ENCODE measurements at places on chromosomes 3 and 15.
A peak's percentile ranks its signal among the peaks of the same experiment; 100 is the strongest.

- no peak for DNase-seq
These were observed 498.4 kb upstream of the ALCAM start for GRCh38 chr3:104868291-104868690.

DNA sequence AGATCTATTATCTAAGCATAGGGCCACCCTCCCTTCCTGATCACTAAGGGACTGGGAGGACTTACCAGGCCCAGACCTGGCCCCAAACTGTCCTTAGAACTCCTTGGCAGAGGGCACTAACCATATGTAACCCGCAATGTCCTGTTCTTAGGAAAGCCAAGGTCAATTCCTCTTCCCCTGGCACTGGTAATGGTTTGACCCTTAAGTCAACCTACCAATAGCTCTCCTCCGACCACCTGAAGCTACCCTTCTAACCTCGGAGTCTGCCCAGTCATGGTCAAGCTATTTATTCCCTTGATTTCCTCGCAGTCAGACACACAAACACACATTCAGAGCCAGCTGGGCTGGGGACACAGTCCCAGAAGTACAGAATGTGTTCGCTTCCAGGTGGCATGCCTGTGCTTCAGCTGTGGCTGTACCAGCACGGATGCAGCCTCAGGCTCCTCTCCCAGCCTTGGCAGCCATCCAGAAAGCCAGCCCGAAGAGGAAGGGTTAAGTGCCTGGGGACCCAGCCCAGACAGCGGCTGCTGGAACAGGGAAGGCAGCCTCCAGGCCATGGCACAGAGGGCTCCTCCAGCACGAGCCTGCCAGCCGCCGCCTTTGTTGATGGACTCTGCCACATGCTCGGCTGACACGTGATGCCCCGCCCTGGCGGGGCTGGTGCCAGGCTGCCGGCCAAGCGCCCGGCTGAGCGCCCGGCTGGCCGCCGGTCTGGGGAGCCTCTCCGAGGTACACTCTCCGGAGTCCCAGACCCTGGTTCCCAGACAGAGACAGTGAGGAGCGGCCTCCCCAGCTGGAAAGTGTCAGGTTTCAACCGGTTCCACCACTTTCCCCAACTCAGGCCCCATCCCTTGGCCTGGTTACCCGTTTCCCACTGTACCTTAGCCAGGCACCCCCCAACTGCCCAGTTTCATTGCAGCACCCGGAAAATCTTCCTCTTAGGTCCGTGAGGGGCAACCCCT, 5.5 kb downstream of the BMF start:
- no peak for DNase-seq

DNA sequence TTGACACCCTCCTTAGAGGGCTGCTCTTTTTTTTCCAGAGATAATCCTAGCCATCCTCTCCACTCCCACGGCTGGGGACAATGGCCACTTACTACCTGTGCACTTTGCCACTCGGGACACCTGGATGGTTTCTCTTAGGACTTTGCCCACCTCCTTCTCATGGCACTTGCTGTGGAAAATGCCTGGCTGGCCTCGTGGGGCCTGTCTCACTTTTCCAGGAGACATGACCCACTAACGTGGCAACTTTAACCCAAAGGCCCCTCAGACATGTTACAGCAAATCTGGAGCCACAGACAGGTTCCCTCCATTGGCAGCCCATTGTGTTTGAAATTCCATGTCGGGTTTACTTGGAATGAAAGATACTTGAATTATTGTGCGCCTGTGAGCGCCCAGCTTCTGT, 29.4 kb upstream of the ESYT3 start:
- DNase-seq: no peak

- no peak for DNase-seq
These were observed 55.8 kb upstream of the LMCD1 start for GRCh38 chr3:8445861-8446260.

DNA sequence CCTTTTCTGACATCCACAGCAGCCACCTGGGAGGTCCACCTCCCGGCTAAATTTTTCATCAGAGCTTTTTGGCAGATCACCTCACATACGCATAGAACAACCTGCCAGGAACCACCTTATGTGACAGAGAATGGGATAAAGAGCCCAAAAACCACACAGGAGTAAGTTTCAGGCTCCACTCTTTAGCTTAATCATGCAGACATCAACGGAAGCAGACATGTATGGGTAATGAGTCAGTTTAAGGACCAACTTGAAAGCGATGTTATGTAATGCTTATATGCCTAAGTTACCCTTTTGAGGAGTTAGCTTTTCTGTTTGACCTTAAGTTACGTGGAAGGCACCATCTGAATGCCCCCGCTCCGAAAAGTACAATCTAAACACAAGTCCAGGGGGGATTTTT, 183.3 kb upstream of the BHLHE40 start:
- no peak for DNase-seq

- no peak for DNase-seq
These were observed 14.5 kb downstream of the MAP6D1 start for GRCh38 chr3:183810643-183811594.

DNA sequence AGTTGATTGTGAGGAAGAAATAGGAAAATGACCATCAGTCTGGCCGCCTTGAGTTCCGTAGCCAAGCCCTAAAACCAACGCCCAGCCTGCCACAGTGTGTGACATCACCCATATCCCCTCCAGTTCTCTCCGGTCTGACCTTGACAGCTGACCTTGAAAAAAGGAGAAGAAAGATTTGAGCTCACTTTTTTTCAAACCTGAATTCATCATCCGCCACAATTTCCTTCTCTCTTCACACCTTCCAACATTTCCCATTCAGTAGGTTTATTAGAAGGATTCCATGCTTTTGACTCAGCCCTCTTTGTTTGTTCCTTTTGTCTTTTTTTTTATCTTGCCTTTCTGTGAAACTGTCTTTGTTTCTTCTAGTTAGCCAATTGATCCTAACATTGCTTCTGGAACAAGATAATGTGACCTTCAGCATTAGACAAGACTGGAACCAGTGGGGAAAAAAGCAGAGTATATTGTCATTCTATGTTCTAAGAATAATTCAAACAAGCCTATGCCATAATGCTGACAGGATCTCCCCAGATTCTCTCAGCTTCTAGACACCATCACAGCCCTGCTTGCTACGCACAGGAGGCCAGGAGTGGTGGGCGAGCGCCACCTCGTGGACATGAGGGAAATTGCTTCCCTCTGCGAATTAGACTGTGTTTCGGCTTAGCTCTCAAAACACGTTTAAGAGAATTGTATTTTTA, 283.1 kb downstream of the FGF12 start:
- peak; percentile 64 for DNase-seq

DNA sequence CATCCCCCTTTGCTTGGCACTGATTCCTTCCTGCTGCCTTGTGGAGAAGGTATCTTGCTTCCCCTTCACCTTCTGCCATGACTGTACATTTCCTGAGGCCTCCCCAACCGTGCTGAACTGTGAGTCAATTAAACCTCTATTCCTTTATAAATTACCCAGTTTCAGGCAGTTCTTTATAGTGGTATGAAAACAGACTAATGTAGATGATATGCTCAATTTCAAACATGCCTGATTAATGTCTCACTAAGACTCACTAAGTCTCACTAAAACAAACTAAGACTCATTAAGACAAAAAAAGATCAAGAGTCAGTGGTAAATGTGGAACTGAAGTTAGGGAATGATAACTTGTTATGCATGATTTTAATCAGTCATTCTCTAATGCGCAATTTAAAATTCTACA, 606.6 kb downstream of the RBMS3 start:
- DNase-seq: no peak

- no peak for DNase-seq
These were observed 39.0 kb downstream of the TAMM41 start for GRCh38 chr3:11807686-11808085.

DNA sequence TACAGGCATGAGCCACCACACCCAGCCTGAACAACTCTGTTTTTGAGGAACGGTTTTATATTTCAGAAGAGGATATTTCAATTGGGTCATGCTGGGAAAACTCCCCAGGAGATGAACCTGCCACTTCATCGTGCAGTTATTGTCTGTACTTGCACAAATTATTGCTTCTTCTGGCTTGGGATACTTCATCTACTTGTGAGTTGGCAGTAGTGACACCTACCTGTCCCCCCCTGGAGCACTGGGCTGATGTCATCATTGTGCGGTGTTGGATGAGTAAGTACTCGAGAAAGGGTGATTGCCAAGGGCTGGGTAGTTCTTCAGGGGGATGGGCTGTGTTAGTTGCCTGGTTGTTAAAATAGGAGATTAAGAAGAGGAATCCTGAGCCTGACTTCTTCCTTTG, 85.1 kb upstream of the SAMMSON start:
- DNase-seq: no peak

GRCh38 chr15:63604281-63604680, 7.1 kb downstream of the FBXL22 start:
- DNase-seq: no peak

GRCh38 chr3:116056280-116056679, 389.0 kb downstream of the LSAMP start:
- DNase-seq: no peak

DNA sequence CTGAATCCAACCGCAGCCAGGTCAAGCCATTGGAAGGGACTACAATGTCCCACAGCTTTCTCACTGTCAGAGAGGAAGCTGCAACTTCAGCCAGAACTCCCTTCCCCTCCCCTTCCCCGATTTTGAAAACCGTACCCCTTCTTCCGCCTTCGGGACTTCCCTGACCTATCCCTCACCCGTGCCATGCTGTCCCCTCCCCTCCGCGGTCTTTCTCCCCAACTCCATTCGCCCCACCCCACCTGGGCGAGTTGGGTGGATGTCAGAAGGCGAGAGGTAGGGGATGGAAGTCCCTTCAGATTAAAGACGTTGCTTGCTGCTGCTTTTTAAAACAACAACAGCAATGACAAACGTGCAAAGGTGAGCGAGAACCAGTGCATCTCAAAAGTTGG, 723 bp downstream of the CPNE4 start:
- DNase-seq: no peak

- DNase-seq: no peak
These were observed 48.6 kb downstream of the CMSS1 start for GRCh38 chr3:99866261-99866761.

DNA sequence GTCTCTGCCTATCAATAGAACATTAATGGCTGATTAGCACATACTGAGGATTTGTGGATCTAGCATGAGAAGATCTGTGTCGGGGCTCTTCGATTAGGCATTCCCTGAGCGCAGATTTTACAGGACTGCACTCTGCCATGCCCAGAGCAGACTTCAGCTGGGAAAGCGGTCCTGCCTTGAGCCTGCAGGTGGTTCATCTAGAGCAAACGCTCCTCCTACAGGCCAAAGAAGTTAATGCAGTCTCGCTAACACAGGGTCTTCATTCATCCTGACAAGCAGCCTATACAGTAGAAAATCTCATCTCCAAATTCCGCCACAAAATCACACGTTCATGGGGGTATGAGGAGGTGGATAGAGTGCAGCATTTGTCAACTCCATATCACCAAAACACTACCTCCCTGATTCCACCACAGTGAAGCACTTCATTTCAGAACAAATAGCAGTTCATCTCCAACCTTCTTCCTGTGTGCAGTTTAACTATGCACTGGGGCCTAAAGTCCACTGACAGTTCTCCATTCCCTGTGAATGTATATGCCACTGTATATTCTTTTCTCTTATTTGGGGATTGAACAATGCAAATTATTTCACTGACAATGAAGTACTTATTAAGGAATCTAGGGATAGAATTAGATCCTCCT, 405.8 kb downstream of the IGSF11 start:
- peak; percentile 76 for DNase-seq

DNA sequence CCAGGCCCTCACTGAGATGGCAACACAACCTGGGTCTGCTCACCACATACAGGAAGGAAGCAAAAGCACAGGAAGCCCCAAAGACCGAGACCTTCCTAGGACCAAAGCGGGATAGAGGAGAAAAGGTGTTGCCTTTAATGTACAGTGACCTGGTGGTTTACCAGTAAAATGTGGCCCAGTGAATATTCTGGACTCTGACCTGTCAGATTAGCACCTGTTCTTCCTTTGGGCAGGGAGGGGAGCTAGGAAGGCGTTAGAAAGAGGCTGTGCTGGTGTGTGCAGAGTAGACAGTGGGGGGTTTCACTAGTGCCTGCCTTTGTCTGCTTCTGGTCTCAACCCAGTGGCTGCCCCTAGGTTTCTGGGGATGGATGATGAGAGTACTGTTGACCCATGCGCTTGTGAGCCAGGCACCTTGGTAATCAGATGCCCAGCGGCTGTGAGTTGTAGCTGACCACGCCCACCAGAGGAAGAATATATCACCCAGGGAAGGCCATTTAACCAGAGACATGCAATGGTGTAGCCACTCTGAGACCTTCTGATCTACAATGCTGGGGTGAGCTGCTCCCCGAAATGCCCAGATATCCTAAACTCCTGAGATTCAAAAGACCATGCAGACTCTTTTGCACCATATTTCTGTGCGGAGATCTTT, 90.1 kb upstream of the NEO1 start:
- no peak for DNase-seq

DNA sequence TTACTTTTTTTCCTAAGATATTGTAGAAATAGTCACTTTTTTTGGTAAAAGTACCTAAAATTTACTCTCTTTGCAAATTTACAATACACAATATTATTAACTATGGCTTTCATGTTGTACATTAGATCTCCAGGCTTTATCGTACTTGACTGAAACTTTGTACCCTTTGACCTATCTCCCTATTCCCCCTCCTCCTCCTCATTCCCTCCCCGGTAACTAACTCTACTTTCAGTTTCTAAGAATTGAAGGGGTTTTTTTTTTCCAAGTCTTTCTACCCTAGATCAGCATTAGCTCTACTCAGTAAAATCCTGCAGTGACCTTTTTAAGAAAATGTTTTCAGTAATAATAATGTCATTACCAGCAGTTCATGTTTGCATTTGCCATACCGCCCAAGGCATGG, 10.1 kb downstream of the HACL1 start:
- DNase-seq: no peak

DNA sequence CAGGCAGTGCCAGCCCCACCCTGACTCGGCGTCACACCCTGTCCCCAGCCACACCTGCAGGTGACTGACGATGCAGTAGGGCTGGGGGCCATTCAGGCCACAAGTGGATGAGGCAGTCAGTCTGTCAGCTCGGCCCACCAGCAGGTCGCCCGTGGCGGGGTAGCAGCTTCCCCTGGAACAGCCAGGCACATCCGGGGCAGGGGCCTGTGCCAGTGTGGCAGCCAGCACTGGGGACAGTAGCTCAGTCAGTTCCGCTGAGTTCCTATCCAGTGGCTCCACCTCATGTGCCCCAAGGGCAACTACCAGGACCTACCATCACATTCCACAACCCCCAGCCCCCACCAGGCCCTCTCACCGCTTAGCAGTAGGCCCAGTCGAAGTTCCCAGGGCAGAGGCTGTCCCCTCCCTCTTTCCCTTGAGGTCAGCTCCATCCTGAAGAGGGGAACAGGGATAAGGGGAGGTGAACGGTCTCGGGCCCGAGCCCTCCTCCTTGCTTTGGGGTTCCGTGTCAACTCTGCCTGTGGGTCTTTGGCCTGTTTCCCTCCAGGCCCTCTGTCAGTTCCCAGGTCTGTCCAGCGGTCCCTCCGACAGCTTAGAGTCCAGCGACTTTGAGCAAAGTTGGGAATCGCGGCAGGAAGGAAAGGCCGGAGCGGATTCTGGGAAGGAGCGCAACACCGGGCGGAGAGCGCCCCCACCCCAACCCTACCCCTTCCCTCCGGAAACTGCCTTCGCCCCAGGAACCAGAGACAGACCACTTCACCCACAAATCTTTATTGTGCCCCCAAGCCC, at the start of gene LAMB2:
LAMB2 (minus strand) TSS at position 614 of the 789 bp plus-strand sequence; CDS start at position 431, 183 bp downstream.
- peak; percentile 83 for DNase-seq

GRCh38 chr15:85541744-85542143, 161.3 kb downstream of the AKAP13 start:
- DNase-seq: no peak
